ENCODE measurements at places on chromosomes 12 and 14.

DNA sequence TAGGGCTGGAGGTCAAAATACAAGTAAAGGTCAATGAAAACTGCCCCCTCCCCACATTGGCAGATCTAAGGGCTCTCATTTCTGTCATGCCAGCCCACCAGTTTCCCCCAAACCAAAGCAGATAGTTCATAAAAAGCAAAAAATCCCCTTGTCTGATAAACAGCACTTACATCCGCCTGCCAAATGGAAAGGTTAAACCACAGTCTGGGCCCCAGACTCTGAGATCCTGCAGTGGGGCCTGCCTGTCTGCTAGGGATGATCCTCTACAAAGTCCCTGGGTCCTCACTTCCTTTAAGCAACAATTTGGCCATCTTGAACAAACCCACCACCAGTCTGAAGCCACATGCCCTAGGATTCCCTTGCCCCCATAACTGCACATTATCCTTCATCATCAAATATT lies 9.7 kb upstream of the RPS26 start:
- no peak for DNase-seq

- DNase-seq: no peak
Observed at GRCh38 chr14:34596891-34597290, 33.1 kb downstream of the SNX6 start.

DNA sequence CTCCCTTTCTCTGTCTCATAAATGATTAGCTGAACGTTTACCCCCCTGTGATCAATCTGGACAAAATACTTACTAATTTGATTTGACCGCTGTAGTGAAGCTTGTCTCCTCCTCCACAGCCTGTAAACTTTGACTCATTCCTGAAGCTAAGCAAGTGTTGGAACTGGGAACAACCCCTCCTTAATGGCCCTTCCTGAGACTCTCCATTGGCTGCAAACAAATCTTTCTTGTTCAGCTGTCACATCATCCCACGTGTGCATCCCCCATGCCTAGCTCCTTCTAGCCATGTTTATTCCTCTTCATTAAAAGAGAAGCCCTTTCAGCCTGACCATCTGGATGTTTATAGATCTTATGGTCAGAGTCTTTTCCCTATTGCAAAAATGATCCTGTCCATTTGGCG lies 281.2 kb downstream of the RGS6 start:
- DNase-seq: no peak

DNA sequence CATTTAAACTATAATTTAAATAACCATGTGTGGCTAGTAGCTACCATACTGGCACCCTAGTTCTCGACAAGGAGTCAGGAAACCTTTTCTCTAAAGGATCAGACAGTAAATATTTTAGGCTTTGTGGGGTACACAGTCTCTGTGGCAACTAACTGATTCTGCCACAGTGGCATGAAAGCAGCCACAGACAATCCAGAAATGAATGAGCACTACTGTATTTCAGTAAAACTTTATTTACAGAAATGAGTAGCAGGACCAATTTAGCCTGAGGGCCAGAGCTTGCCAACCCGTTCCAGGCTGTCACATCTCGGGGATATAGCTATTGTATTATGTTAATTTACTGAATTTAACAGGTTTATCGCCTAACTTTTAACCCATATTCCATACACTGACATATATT lies 278.7 kb downstream of the ITPR2 start:
- no peak for DNase-seq

GRCh38 chr14:75343911-75344310 lies 65.3 kb downstream of the FOS start:
- no peak for DNase-seq

GRCh38 chr12:65327207-65328076 lies 49.0 kb downstream of the MSRB3 start:
- DNase-seq: no peak

DNA sequence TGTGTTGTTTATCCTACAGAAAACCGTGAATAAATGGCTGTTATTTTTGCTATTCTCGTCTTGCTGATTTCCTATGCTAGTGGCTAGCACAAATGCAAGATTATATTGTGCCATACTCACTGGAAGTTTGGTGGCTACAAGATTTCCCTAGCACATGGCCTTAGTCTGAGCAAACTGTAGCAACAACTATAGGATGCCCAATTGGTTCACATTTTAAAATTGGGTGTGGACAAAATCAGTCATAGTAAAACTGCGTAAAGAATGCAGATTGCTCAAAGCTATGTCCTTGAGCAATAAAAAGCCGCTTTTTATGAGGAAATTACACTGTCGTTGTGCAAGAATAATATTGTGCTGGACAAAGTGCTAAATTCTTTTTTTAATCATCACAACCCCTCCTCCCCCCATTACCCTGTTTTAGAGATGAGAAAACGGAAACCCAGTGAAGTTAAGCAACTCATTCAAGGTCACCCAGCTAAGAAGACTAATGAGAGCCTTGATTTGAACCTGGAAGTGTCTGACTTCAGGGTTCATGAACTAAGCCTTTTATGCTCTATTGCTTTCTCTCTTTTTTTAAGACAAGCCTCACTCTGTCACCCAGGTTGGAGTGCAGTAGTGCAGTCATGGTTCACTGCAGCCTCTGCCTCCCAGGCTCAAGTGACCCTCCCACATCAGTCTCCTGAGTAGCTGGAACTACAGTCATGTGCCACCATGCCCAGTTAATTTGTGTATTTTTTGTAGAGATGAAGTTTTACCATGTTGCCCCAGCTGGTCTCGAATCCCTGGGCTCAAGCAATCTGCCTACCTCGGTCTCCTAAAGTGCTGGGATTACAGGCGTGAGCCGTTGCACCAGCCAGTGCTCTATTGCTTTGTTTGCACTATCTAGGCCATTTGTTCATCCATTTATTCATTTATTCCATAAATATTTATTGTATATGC lies 73.6 kb downstream of the SRGAP1 start:
- DNase-seq: no peak

DNA sequence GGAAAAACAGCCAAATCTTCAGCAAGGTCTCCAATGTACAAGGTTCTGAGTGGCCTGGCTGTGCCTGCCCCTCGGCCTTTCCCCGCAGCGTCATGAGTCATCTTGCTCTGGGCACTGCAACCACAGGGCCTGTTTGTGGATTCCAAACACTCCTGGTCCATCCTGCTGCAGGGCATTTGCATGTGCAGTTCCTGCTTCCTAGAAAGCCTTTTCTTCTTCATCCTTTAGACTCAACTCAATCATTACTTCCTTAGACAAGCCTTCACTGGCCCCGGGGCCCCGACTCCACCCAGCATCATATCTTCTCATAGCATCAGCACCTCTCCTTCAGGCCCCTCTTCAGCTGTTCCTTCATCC lies 101.8 kb upstream of the EGLN3 start:
- no peak for DNase-seq

- DNase-seq: no peak
Observed at GRCh38 chr14:99636487-99636886, 8.4 kb upstream of the HHIPL1 start.

- no peak for DNase-seq
Observed at GRCh38 chr14:66135831-66136230, 350.3 kb upstream of the CCDC196 start.

GRCh38 chr14:83196236-83196635 lies 1662.6 kb upstream of the SEL1L start:
- no peak for DNase-seq

- DNase-seq: no peak
Observed at GRCh38 chr12:5511644-5512600, 80.0 kb downstream of the NTF3 start.

DNA sequence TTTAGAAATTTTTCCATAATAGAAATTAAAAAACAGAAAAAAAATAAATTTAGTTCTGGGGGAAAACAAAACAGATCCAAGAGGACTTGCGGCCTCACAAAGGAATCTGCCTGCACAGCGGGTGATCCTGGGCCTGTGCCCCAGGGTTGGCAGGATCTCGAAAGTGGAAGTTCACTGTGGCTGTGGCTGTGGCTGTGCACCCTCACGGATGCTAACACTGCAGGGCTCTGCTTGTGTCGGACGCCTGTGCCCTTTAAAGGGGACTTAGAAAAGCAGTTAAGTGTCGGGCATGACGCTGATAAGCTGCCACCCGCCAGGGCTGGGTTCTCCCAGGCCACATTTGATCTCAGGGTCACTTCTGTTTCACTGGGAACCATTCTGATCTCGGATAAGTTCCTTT lies 209.1 kb downstream of the TTC7B start:
- DNase-seq: no peak

DNA sequence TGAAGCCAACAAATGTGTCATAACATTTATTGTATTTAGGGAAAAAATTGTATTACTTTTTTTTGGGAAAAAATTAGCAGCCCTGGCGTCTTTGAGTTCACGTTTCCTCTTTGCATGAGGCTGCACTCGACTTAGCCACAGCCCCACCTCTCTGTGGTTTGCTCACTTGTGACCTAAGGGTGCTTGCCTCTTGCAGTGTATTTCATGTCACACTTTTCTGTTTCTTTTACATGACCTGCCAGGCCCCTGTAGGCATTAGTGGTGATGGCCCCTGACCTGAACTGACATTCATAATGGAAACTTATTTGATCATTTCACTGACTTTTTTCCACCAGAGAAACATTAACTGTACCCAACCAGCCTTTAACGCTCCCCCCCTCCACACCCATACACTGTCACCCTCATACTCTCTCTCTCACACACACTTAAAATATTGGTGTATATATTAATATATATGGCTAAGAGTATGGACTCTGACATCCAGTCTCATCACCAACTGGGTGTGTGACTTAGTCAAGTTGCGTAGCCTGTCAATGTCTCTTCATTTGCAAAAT lies 122.9 kb downstream of the PRKCH start:
- DNase-seq: peak; percentile 40

DNA sequence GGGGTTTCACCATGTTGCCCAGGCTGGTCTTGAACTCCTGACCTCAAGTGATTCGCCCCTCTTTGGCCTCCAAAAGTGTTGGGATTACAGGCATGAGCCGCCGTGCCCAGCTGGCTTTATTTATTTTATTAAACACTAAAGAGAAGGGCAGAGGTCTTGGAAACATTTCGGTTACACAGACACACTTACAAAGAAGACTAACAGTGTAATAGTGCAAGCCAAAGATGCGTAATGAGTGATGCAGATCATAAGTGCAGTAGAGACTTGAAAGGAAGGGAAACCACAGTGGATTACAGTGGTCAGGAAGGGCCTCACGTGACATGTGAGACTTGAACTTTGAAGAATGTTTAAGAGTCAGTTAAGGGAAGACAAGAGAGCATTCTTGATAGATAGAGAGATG lies 33.9 kb upstream of the CDK17 start:
- DNase-seq: no peak

DNA sequence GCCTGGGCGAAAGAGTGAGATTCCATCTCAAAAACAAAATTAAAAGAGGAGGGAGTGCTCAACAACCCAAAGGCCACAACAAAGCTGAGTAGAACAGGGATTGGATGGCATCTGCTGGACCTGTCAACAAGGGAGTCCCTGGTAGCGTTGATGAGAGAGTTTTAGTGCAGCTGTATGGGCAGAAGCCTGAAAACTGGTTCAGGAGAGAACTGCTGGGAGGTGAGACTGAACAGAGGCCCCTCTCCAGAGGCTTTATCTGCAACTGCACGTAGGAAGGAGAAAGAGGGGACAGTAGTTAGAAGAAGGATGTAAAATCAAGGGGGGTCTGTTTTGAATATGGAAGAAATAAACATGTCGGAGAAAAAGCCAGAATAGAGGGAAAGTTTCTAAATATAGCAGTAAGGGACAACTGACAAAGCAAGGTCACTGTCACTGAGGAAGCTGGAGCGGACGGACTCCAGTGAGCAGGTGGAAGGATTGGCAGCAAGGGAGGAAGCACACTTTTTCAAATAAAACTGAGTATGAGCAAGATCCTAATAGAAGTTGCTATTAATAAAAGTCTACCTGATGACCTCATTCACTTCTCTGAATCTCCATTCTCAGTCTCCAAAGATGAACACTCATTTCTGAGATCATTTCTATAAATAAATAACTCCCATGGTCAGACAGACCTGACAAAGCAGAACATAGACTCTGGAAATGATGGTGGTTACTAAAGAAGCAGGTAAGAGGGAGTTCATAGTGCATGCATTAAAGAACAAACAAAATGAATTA lies 11.8 kb upstream of the ATF1 start:
- no peak for DNase-seq

GRCh38 chr14:78254911-78255461 lies 84.8 kb downstream of the NRXN3 start:
- DNase-seq: no peak

DNA sequence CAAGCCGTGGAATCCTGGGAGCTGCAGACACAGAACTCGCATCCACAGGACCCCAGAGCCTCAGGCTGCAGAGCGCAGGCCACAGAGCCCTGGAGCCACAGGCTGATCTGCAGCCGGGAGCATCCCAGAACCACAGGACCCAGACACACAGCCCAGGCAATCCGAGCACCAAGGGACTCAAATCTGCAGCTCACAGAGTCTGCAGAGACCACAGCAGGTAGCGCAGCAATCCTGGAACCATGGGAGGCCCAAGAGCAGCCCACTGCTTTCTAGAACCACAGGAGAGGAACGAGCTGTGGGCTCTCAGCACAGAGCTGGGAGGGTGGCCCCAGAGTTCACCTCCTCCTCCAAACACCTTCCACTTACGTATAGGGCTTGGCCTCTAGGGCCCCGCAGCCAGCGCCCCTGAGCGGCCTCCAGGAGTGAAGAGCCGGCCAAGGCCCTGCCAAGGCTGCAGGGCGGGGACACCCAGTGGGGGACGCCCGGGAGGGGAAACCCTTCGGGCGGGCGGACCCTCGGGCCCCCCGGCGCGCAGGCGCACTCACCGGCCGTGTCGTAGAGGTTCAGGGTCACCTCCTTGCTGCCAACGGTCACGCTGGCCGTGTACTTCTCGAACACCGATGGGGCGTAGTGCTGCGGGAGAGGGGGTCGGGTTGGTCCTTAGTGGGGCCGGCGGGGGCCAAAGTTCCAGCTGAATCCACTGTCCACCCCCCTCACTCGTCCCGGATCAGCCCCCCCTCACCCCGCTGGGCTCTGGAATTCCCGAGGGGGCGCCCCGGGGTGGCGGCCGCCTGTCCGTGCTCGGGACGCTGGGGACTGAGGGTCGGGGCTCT lies 665 bp downstream of the RHOF start:
- DNase-seq: peak; percentile 37

DNA sequence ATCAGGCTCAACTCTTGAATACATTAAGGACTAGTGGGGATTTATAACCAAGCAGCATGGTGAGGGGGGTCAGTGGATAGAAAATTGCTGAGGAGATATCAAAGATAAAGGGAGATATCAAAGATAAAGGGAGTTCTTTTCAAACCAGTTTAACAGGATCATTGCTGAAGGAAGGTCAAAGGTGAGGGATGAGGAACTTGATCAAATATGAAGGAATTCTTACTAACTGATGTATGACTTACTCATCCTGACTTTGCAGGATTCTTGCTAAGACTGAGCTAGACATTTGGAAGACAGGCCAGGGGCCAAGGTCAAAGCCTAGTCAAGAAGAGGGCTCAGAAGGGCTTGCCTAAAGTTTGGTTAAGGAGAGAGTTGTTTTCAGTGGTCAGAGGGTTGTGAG lies 4.8 kb downstream of the ABHD4 start:
- no peak for DNase-seq
